CD14-positive monocyte (primary cell): ENCODE measurements at places on chromosomes 3 and 15.

- DNase-seq, result no peak
Measured at GRCh38 chr15:88067331-88067685, 189.2 kb downstream of the NTRK3 start.

- no peak for DNase-seq
Measured at GRCh38 chr3:134803051-134803505, 8.0 kb downstream of the EPHB1 start.

DNA sequence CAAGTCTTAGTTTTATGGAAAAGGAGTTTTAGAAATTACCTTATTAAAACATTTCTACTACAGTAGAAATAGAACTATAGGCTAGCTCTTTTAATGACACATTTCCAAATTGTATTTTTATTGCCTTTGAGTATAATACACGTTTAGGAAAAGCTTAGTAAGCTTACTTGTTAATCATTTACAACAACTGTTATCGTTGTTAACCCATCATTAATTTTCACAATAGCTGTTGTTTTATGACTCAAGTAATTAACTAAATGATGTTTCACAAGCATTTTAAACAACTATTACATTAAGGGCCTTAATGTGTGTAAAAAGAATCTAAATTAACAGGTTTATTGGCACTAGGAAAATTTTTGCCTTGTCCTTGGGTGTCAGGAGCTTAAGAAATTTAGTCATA lies 120.5 kb upstream of the THRB start:
- DNase-seq, result no peak

GRCh38 chr15:101193120-101193644 lies 58.7 kb downstream of the CHSY1 start:
- DNase-seq, result no peak

- no peak for DNase-seq
Measured at GRCh38 chr3:110307065-110307809, 764.4 kb upstream of the NECTIN3 start.

DNA sequence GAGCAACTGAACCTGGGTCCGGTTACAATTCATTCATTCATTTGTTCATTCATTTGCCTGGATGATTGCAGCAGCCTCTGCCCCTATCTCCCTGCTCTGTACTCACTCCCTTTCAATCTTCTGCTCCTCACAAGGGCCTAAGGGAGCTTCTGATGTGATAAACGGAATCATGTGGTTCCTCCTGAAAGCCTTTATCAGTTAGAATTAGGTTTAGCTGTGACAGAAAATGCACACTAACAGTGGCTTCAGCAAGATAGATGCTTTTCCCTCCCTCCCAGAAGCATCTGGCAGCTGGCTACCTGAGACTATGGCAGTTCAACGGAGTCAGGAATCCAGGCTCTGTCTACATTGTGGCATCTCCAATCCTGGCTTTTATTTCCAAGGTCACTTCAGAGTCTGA lies 196.0 kb downstream of the ADAMTS9 start:
- DNase-seq, result no peak
